Ascending aorta (tissue), 2 donors: ENCODE measurements at places on chromosomes 13 and 19.

DNA sequence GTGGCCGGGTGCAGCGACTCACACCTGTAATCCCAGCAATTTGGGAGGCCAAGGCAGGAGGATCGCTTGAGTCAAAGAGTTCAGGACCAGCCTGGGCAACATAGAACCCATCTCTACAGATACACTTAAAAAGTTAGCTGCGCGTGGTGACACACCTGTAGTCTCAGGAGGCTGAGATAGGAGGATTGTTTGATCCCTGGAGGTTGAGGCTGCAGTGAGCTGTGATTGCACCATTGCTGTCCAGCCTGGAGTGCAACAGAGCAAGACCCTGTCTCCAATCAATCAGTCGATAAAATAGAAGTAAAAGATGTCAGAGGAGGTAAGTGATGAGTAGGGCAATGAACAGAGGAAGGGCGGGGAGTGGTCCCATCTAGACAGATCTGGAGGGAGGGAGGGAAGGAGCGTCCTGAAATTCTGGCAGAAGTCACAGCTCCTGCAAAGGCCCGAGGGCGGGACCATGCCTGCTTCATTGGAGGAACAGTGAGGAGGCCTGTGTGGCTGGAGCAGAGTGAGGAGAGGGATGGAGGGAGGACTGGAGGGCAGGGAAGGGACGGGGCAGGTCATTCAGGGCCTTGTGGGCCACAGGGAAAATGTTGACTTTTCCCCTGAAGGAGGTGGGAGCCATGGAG is 9.7 kb downstream of the SMIM24 start:
- no peak for DNase-seq

DNA sequence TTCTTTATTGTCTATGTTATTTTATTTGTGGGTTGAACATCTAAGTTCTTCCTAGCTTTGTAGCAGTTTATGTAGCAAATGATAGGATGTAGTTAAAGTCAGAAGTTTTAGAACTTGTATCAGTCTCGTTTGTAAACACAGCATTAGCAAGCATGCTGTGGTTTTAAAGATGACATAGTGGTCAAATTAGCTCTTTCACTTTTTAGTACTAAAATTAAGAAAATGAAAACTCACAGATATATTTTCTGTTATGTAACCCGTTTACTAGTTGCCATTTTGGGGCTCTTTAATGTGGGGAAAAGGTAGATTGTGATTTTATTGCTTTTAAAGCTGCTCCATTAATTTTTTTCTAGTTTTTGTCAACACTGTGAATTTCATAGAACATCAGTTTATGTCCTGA is 216.5 kb downstream of the PCCA start:
- DNase-seq, result no peak

DNA sequence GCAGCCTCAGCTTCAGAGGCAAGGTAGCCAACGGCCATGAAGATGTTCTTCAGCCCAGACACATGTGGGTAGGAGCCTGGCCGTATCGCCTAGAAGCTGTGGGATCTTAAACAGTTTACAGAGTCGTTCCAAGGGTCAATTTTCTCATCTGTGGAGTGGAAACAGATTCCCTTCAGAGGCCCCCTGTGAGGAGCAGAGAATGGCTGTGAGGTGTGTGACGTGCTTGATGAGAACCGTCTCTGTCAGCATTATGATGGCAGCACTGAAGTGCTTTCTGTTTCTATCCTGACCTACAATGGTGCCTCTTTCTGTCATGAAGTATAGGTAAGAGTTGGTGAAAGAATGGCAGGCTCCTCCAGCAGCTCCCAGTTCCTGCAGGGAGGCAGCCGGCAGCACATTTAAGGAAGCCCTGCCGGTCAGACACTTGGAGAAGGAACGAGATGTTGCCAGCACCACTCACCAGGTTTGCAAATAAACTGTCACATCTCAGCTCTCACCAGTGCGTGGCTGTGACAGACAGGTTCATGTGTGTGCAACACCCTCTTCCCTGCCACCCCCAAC is 277.3 kb downstream of the FOXO1 start:
- DNase-seq, result no peak

DNA sequence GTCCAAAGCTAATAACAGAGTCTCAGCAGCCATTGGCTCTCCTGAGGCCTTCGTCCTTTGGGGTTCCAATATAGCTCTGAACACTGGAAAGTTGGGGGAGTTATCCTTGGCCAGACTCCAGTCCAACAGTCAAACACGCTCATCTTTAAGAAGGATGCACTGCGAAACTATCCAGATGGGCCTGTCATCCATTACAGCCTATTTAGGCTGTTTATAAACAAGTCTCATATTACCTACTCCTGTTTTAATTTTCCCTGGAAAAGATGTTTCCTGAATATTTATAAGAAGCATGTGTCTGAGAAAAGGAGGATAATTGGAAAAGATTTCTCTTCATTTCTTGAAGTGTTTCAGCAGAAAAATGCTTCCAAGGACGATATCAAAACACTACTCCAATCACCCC is 170.7 kb downstream of the DCT start:
- DNase-seq, result no peak

- no peak for DNase-seq
Measured at GRCh38 chr13:33229446-33230177, 55.9 kb downstream of the STARD13 start.

DNA sequence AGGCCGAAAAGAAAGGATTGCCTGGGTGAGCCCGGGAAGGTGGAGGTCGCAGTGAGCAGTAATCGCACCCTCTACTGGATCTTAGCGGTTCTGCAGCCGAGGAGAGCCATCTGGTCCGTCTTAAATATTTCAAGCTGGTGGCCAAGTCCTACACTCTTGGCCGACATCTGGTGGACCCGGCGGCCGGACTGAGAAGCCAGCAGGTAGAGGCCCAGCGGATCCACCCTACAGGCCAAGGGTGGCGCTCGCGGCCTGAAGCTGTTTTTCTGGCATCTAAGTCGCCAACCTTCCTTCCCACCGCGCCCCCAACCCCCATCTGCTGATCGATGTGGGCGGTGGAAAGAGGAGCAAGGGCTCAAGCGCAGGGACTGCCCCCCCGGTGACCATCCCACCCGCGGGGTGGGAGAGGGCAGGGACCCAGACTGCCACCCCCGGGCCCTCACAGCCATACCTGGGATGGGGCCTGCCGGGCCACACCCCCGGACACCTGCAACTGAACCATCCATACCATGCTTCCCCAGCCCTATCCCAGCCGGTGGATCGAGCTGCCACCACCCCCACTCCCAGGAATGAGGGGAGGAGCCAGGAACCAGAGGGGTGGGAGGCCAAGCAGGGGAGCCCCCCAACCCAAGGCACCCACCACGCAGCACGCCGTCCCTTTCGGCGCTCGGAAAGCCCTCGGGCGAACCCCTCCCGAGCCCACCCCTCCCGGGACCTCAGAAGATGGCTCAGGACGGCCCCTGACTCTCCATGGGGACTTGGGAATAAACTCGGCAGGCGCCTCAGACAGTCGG is 46.3 kb upstream of the ZNF730 start:
- DNase-seq, result peak; percentile 65

DNA sequence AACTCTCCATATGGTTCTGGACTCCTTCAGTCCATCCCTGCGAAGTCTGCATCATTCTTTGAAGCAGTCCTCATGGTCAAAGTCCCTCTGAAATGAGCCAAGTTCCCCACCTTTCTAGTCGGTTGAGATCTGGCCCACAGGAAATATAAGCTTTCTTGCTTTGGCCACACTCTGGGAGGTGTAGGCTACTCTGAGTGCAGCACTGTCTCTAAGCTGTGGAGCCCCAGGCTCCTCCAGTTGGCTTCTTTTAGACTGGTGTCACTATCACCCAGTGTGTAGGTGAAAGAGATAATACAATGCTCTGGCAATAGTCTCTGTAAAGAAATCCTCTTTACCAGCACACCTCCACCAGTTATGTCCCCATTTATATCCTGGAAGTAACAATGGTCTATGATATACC is 486.5 kb upstream of the KLF12 start:
- no peak for DNase-seq

- no peak for DNase-seq
Measured at GRCh38 chr19:50535672-50536187, 22.0 kb upstream of the ASPDH start.

DNA sequence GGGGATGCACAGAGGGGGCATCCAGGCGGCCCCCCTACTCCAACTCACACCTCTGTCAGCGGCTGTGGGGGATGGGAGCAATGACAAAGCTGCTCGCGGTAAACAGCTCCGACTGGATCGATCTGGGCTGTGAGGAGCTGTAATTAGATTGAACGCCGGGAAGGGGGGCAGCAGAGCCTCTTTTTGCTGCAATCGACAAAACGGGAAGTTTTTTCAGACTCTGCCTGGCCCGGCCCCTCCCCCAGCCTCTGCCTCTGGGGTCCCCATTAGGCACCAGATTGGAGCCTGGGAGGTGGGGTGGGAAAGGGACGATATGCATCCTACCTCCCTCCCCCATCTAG is 16.3 kb downstream of the ONECUT3 start:
- no peak for DNase-seq
